ENCODE measurements at places on chromosomes 2 and 18. TPM values are rescaled to one million over a fixed set of nuclear protein-coding genes. Genes with fewer than 3 reads are reported as not detected.
A peak's percentile ranks its signal among the peaks of the same experiment; 100 is the strongest.

DNA sequence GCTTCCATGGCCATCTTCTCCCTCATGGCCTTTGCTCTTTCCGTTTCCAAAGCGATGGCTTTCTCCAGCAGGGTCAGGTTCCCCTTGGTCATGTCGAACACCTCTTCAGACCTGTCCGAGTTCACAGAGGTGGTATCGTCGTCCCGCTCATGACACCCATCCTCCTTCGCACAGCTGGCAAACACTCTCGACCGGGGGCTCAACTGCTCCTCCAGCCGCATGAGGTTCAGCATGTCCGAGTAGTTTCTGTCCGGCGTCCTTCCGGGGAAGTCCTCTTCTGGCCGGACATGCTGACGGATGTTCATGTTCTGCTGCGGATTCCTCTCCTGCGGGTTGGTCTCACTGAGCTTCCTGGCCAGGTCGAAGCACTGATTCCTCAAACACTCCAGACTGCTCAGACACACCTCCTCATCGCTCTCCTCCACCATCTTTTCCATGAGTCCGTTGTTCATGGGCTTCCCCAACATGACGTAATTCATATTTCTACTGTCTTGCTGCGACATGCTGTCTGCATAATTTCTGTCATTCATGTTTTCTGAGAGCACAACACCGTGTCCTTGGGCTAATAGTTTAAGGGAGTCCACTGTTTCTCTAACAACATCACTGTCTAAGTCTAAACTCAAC lies 178.2 kb upstream of the PXDN start:
- DNase-seq = peak; percentile 74

The MREG gene
- 31.7 TPM for total RNA-seq

The CYTIP gene
- total RNA-seq = 8.3 TPM

DNA sequence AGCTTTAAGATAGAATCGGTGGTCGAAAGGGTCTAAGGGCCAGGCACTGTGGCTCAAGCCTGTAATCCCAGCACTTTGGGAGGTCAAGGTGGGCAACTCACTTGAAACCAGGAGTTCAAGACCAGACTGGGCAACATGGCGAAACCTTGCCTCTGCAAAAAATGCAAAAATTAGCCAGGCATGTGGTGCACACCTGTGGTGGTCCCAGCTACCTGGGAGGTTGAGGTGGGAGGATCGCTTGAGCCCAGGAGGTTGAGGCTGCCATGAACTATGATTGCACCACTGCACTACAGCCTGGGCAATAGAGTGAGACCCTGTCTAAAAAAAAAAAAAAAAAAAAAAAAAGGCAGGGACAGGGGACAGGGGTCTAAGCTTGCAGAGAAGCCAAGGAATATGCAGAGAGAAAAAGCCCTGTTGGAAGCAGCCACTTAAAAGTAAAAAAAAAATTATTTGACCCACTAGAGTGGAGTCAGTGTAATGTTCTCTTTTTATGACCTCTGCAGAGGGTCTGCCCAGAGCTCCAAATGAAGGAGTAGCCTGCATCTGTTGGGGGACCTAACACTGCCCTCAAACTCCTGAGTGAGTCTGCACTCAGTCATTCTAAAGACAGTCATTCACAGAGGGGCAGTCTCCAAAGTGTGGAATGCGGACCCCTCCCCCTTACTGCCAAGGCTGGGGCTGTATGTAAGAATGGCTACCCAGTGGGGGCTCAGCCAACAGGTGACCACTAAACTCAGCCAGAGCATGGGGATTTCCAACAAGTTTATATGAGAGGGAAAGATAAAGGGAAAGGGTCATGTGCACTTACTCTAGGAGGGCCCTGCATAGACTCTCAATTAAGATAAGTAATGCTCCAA lies 118.5 kb upstream of the CDCA7 start:
- no peak for DNase-seq

- DNase-seq = no peak
Observed at GRCh38 chr18:59821983-59822382, 77.8 kb upstream of the PMAIP1 start.

The TBR1 gene
- 0.06 TPM for total RNA-seq

DNA sequence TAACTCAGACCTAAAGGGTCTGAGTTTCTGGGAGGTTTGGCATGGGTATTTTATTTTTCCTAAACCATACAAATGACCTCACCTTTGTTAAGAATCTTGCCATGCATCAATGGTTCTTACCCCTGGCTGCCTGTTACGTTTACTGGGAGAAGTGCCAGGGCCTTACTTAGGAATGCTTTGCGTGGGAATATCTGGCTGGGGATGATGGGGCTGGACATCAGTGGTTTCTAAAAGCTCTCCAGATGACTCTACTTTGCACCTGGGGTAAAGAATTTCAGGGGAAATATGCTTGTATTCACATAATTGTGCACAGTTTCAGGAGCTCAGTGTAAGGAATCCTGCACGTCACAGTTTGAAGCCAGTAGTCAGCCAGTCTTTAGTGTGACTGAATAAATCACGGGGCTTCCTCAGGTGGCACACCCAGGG lies 18.2 kb upstream of the DAW1 start:
- DNase-seq = no peak

GRCh38 chr2:163626208-163626607 lies 109.6 kb downstream of the FIGN start:
- no peak for DNase-seq

DNA sequence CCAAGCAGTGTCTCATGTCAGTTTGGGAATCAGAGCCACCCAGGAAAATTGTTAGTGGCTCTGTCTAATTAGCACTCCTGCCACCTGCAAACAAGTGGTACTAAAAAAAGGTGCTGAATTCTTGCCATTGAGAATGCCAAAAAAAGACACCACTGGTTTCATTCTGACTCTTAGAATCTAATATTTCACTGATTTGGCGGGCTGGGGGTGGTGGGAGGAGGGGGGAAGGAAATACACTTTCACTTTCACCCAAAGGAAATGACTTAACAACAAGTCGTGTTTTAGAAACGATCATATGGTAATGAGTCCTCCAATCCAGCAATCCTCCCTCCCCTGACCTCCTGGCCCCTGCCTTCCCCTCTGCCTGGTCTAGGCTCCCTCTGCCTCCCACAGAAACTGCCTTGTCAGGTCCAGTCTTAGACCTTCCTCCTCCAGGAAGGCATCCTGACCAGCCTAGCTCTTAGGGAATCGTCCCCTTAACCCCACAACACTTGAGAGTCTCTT lies 4.4 kb upstream of the KLHL29 start:
- no peak for DNase-seq

The CROCC2 gene
- 0.10 TPM for total RNA-seq

The TMEM17 gene
- 8.6 TPM for total RNA-seq

- no peak for DNase-seq
Observed at GRCh38 chr2:38454081-38454480, 77.0 kb upstream of the ATL2 start.

Measured in lower leg skin (tissue), 4 donors.